ENCODE measurements at places on chromosomes 3 and 15.

GRCh38 chr3:59559721-59560435 lies 510.1 kb upstream of the CFAP20DC start:
- DNase-seq = no peak

GRCh38 chr3:32919920-32920319 lies 31.5 kb upstream of the CCR4 start:
- no peak for DNase-seq

- DNase-seq = no peak
These were observed 30.5 kb downstream of the DNAJB8 start for GRCh38 chr3:128436214-128436613.

DNA sequence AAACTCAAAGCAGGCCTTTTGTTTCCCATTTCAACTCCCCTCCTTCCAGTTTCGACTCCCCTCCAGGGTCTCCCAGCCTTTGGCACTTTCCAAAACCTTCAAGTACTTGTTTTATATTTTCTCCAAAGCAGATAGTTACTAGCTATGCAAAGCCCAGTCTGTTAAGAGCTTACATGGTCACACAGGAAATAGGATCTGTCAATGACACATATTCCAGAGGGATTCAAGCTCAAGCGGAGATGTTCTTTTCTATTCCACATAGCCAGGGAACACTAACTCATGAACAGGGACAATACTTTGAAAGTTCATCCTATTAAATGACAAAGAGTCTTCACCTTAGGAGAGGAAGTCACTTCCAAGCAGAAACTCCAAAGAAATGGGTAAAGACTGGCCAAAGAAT lies 18.6 kb downstream of the SUCLG2 start:
- DNase-seq = no peak

GRCh38 chr3:62109534-62109933 lies 263.8 kb downstream of the FEZF2 start:
- DNase-seq = no peak

DNA sequence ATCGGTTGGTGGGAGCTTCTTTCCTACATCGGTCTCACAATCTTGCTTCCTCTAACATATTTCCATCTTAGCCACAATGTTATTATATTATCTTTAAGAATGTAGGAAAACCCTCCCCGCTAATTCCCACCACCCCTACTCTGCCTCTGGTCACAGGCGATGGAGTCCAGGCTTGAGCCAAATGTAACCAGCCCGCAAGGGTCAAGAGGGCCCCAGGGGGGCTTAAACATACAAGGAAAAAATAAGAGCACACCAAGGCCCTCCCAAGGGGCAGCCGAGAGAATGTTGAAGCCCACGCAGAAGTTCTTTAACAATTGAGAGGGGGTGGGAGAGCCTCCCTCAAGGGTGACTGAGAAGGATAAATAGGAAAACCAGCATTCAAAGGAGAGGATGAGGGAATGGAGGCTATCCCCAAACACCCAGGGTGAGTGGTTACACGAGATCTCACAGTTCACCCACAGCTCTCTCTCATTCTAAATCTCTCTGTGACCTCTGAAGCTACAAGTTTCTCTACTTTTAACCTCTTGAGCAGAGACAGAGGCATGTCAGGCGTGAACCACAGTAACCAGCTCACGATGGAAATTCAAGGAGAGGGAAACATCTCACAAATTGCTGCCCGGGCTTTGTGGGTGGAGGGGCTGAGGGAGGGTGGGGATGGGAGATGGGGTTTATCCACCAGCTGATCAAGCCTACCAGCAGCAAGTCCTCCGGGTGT lies 31.4 kb upstream of the UACA start:
- DNase-seq = no peak

GRCh38 chr15:32941823-32942222 lies 224.0 kb downstream of the GREM1 start:
- no peak for DNase-seq

DNA sequence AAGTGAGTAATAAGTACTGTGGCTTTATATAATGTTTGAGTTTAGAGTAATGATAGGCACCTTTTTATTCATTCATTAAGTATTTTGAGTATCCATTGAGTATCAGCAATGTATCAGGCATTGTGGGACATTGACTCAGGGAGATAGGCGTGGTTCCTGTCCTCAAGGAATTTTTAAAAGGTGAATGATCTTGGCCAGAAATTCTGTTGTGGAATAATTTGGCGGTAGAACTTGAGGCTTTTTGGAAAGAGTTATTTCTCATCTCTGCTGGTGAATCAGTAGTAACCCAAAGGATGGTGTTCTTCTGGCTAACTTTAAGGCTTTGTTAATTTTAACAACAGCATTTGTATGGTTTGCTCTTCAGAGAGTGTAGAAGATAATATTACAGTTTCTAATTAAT lies 2.0 kb downstream of the RAB7A start:
- no peak for DNase-seq

DNA sequence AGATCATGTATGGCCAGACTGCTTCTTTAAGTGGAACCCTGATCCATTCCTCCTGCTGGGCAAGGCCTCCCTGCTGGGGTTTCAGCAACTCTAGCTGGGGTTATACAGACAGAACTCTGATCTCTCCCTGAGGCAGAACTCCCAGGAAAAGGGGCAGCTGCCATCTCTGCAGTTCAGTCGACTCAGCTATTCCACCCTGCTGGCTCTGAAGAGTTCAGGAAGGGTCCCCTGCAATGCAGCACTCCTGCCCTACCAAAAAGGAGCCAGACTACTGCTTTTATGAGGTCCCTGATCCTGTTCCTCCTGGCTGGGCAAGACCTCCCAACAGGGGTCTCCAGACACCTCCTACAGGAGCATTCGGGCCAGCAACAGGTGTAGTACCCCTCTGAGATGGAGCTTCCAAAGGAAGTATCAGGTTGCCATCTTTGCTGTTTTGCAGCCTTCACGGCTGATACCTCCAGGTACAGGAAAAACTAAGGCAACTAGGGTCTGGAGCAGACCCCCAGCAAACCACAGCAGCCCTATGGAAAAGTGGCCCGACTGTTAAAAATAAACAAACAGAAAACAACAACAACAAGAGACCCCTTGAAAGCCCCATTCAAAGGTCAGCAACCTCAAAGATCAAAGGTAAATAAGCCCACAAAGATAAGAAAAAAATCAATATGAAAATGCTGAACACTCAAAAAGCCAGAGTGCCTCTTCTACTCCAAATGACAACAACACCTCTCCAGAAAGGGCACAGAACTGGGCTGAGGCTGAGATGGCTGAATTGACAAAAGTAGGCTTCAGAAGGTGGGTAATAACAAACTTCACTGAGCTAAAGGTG lies 14.2 kb upstream of the CP start:
- no peak for DNase-seq

GRCh38 chr3:158731486-158731885 lies 771 bp downstream of the RARRES1 start:
- no peak for DNase-seq

DNA sequence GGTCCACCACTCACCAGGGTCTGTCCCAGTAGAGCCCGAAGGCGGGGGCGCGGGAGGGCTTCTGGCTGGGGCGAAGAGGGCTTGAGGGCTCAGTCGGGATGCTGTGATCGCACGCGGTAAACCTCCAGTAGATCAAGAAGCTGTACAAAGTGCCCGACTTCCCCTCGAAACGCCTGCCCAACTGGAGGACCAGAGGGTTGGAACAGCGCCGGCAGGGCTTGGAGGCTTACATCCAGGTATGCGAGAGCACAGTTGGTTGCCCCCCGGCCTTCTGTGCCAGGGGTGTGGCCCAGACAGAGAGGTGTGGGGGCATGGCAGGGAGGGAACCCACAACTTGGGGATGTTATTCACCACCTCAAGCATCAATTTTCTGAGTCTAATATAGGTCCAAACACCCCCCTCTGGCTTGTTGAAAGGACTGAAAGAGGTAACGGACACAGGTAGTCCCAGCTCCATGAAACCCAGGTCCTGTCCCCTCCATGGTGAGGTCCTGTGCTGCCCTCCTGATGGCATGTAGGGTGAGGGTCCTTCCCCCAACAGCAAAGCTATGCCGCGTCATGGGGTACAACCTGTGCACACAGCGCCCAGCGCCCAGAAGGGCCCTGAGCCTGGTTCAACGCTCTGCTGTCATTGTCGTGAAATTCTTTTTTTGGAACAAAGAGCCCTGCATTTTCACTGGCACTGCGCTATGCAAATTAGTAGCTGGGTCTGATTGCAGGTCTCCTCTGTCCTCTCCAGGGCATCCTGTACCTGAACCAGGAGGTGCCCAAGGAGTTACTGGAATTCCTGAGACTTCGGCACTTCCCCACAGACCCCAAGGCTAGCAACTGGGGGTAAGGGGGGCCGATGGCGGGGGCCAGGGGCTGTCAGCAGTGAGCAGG lies 1.2 kb downstream of the SNX22 start:
- DNase-seq = no peak

- no peak for DNase-seq
These were observed 2.2 kb upstream of the LTF start for GRCh38 chr3:46466871-46467403.

GRCh38 chr15:28861031-28861534 lies 12.6 kb upstream of the GOLGA6L7 start:
- DNase-seq = no peak

DNA sequence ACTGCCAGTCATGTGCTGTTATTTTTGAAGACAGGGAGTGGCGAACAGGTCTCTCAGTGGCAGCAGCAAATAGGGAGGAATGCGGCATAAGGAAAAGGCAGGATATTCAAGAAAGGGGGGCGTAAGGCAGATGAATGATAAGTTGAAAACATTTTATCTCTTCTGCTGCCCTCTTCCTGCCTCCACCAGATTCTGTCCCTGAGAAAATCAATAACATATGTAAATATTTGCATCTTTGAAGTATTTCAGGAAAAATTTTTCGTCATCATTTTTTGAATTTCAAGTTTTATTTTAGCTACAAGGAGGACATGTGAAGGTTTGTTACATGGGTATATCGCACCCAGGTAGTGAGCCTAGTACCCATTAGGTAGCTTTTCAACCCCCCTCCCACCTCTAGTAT lies 616.7 kb downstream of the MCTP2 start:
- DNase-seq = no peak

- no peak for DNase-seq
These were observed 13.4 kb downstream of the SEC62 start for GRCh38 chr3:169980055-169980454.

DNA sequence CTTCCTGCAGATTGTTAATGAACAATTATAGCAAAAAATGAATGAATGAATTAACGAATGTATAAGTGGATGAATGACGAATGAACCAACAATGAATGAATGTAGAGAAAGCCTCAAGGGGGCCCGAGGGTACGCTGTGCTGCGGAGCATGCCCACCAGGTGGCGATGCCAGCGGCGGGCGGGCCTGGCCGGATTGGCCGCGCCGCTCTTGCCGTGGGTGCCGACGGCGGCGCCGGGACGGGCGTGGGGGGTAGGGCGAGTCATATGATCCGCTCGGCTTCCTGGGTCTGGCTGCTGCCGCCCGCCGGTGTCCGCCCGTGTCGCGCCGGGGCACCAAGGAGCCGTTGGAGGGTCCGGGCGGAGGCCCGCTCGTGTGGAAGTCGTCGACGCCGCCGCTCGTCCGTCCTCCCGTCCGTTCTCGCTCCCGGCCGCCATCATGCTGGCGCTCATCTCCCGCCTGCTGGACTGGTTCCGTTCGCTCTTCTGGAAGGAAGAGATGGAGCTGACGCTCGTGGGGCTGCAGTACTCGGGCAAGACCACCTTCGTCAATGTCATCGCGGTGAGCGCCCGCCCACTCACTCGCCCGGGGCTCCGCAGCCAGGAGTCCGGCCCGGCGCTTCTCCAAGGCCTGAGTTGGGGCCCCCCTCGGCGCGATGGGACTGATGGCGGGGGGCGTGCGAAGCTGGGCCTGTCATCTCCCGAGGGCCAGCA lies at the start of gene ARL8B:
Gene ARL8B, plus strand, starts transcription at position 263 of the 711 bp plus-strand sequence. Its CDS starts 174 bp downstream, at position 437.
- DNase-seq = peak; percentile 90

GRCh38 chr15:28246605-28247004 lies 75.4 kb downstream of the HERC2 start:
- no peak for DNase-seq

GRCh38 chr3:192916371-192917027 lies 1.2 kb downstream of the MB21D2 start:
- DNase-seq = no peak

- no peak for DNase-seq
These were observed 13.0 kb downstream of the NKTR start for GRCh38 chr3:42613462-42613861.

- no peak for DNase-seq
These were observed 230.4 kb downstream of the GABRG3 start for GRCh38 chr15:27201425-27201824.

DNA sequence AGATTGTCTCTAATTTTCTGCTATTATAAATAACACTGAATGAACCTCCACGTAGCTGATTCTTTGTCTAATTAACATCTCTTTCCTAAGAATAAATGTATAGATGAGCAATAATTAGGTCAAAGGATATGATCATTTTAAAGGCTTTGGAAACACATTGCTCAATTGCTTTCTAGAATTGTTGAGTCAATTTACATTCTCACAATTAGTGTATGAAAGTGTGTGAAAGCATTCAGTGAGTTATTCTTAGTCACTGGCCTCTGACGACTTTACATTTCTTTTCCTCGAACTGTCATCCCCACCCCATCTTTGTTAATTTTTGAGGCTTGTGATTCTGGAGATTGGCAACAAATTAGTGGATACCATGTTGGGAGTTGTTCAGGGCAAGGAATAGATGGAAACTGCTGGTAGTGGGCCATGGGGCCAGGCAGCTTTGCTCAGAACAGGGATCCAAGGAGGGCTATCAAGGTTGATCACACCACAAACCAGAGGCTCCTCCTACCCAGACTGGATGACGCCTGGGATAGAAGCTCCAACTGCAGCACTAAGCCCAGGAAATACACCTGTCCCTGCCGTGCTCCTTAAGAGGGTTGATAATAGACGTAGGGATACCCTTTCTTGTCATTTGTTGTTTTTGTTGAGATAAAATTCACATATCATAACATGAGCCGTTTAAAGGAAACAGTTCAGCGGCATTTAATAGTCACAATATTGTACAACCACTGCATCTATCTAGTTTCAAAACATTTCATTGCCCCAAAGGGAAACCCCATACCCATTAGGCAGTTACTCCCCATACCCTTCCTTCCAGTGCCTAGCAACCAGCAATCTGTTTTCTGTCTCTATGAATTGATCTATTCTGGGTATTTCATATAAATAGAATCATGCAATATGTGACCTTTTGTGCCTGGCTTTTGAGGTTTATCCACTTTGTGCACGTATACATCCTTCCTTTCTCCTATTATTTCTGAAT lies 27.9 kb downstream of the EIF1B start:
- DNase-seq = no peak

- DNase-seq = no peak
These were observed 56.5 kb downstream of the OTOL1 start for GRCh38 chr3:161552984-161553560.

DNA sequence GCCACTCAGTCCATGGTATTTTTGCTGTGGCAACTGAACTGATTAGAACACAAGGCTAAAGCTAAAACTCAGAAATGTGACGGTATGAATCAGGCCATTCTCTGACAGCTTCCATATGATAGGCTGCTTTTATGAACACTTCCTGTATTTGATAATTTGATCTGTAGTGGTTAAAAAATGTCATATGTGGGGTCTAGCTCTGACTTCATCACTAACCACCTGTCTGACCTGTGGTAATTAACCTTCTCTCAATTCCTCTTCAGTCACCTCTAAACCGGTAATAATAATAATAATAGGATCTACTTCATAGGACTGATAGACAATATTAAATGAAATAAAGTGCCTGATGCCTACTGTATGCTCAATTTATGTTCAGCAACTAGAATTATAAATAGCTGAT lies 223.2 kb downstream of the MBNL1 start:
- no peak for DNase-seq

GRCh38 chr3:123122525-123123315 lies 55.9 kb downstream of the PDIA5 start:
- DNase-seq = no peak
